CD8-positive, alpha-beta memory T cell (primary cell): ENCODE measurements at places on chromosomes 4 and X.

DNA sequence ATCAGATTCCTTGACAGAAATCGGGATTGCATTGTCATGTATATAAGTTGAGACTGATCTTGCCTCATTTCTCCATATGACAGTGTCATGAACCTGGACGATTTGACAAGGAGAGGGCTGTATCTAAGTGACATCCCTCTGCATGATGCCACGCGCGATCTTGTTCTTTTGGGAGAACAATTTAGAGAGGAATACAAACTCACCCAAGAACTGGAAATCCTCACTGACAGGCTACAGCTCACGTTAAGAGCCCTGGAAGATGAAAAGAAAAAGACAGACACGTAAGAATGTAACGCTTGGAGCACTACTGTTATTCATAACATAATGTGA, 40.9 kb downstream of the GUCY1B1 start:
- DNase-seq: no peak

- DNase-seq: no peak
These were observed 307.4 kb upstream of the SMIM31 start for GRCh38 chr4:164446516-164446915.

DNA sequence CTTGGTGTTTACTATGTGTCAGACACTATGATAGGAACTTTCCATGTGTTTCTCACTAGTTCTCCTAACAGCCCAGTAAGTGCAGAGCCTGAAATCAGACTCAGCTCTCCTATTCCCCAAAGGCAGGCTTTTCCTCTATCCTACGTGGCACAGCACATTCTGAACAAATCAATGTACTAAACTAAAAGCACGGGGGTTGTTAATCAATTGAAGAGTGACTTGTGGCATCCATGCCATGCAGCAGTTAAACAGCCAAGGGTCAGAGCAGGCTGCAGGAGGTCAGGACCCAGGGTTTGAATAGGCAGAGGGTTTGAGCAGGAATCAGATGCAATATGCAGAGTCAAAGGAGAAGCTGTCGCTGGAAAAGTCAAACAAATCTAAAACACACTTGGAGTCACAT, 289.7 kb upstream of the LDB2 start:
- no peak for DNase-seq

GRCh38 chrX:94751611-94752010, 1077.6 kb downstream of the FAM133A start:
- DNase-seq: no peak

DNA sequence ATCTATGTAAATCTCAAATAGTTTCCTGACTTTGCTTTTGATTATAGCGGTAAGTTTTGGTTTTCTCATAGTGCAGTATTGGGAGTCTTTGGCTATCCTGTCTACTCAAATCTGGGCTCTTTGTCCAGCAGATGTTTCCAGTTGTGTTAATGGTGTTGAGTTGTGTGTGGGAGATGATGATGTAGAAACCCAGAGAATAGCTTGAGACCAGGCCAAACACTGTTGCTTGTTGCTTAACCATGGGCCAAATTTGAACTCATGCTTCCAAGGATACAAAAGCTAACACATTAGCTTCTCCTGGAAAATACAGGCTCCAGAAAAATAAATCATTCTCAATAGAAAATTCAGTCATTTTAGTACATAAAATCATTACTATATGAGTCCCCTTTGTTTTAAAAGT, 82.6 kb upstream of the GYPA start:
- no peak for DNase-seq

- no peak for DNase-seq
These were observed 6.0 kb downstream of the RBPJ start for GRCh38 chr4:26326791-26327190.

DNA sequence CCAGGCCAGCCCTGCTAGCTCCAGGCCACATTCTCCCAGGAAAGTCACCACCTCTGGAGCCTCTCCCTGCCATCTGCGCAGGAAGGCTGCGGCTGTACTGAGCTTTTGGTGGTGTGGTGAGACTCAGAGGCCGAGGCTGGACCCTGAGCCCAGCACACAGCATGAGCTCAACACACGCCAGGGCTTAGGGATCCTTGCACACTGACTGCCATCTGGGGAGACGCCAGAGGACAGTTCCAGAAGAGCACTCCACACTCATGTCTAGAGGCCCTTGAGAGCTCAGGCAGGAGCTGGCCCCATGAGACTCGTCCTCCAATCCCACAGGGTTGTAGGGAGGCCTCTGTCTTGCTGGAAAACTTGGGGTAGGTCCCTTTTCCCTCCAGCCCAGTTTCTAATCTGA, 40.6 kb downstream of the ABLIM2 start:
- DNase-seq: no peak

GRCh38 chr4:29037501-29037900, 1682.7 kb upstream of the PCDH7 start:
- no peak for DNase-seq

- DNase-seq: no peak
These were observed 26.7 kb downstream of the FGFR3 start for GRCh38 chr4:1819816-1820215.

GRCh38 chr4:41369680-41370079, 113.0 kb downstream of the UCHL1 start:
- no peak for DNase-seq

- no peak for DNase-seq
These were observed 2.5 kb upstream of the HTRA3 start for GRCh38 chr4:8267077-8267476.

DNA sequence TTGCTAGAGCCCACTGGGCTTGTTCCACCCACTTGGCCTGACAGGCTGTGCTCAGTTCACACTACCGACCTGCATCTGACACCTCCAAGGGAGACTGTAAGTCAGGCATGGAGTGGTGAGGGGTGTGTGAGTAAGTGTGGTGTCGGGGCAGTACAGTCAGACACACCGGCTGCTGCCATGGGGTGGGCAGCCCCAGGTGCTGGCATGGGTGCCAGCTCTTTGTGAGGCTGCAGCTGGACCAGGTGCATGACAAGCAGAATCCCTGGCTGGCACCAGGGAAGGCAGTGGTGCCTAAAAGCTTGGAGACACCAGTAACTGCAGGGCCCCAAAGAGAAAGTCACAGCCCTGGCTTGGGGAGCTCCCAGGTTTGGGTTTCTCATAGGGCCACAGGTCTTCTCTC, 665.0 kb downstream of the SH3BGRL start:
- no peak for DNase-seq

DNA sequence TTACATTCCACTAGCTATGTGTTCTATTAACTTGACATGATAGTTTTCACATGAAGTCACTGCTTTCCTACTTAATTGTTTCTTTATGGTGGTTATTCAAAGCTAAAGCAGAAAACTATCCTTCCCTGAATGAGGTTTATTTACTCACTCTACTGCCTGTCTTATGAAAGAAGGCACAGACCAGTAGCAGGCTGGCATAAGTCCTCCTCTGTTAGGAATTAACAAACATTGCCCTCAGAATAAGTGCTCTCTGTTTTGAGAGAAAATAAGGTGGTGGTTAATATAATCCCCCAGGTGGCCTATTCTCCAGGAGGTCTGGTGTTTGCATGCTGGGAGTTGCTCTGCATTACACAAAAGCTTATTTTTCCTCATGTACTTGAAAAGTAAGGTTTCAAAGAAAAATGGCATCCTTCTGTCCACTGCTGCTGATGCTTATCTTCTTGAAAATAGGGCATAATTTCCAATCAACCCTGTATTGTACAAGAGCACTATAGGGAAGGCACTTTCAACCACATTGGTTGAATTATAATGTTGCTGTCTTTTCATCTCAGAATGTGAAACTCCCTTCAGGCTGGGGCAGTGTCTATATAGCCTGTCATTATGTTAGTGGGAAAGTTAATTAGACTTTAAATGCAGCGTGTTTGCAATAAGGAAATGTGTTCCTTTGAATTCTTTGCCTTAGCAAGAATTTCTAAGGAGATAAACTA, 119.7 kb upstream of the TBC1D9 start:
- no peak for DNase-seq

GRCh38 chrX:15564981-15565579, 35.7 kb downstream of the ACE2 start:
- no peak for DNase-seq

- no peak for DNase-seq
These were observed 42.1 kb upstream of the MAGEA4 start for GRCh38 chrX:151870602-151871001.

DNA sequence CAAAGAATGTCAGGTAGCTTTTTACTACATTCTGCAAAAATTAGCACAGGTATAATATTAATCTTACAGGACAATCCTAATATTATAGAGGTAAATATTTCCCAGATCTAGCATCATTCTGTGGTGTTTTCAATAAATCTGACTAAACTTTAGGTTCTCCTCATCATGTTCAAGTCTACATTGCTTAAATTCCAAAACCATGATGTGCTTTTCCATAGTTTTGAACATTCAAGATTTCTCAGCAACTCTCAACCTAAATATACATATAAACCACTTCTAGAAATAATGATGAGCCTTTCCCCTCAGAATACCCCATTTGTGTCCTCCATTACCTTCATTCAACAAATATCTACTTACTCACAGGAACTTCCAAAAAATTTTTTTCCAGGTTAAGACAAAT, 23.1 kb downstream of the EIF4E start:
- DNase-seq: no peak

DNA sequence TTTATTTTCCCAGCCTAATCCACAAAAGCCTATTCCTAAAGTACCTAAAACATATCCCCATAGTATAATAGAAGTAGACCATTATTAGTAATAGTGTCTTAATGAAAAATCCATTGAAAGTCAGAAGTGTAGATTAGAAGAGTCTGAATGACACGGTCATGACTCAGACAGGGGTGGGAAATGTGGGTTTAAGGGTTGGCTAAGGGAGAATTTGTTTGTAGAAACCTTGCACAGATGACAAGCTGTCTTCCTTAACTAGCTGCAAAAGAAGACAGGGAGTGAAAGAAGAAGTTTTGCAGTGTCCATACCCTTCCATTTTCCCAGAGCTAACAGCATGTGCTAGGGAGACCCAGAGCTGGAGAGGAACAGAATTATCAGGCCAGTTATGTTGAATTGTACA, 242.7 kb upstream of the ETNPPL start:
- DNase-seq: no peak

GRCh38 chrX:131818297-131818936, 204.7 kb upstream of the STK26 start:
- no peak for DNase-seq

- DNase-seq: no peak
These were observed 232.5 kb upstream of the NDST3 start for GRCh38 chr4:117801756-117802155.

- DNase-seq: no peak
These were observed 105.2 kb downstream of the RTL5 start for GRCh38 chrX:72026341-72027023.

GRCh38 chrX:86930419-86930818, 587.2 kb upstream of the KLHL4 start:
- DNase-seq: no peak

DNA sequence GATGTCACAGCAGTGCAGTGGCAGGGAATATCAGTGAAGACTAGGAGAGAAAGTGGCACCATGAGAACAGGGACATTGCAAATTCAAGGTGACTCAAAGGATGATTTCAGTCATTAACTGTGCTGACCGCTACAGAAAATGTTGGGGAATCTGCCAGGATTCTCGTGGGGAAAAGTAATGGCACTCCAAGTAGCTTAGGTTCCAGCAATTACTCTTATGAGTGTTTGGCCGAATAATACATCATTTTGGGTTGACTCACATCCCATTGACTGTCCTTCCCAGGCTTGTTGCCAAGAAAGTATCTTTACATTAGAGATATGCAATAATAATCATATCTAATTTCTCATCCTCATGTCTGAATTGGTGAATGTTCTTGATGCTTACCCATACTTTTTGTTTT, 1411.1 kb upstream of the PCDH7 start:
- DNase-seq: no peak

DNA sequence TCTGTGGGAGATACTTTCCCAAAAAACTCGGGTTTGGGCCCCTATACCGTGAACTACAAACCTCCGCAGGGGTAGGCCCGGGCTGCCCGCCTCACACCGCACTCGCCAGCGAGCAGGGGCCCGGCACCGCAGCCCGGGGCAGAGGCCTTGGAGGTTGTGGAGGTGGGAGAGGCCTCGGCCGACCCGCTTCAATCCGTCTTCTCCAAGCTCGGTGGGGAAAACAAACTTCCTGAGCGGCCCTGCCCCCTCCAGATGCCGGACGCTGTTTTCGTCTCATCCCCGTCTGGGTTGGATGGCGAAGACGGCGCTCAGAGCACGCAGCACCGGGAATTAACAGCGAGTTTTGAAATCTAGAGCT, 442 bp upstream of the MCUB start:
- no peak for DNase-seq

DNA sequence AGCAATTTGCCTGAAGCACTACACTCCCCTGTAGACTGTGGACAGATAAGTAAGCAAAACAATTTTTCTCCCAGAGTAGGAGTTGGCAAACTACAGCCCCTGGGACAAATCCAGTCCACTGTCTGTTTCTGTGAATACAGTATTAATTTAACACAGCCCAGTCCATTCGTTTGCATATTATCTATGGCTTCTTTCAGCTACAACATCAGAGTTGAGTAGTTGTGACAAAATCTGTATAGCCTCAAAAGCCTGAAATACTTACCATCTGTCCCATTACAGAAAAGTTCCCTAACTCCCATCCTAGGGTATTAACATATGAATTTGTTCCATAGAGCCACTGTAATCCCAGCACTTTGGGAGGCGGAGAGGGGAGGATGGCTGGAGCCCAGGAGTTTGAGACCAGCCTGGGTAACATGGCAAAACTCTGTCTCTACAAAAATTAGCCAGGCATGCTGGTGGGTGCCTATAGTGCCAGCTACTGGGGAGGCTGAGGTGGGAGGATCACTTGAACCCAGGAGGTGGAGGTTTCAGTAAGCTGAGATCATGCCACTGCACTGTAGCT, 53.0 kb downstream of the AMELX start:
- no peak for DNase-seq

GRCh38 chrX:78650906-78651437, 8.2 kb downstream of the RTL3 start:
- no peak for DNase-seq

- no peak for DNase-seq
These were observed 126.8 kb upstream of the ENPP6 start for GRCh38 chr4:184344435-184344834.

- DNase-seq: no peak
These were observed 50.8 kb upstream of the ADGRL3 start for GRCh38 chr4:61149278-61149677.

DNA sequence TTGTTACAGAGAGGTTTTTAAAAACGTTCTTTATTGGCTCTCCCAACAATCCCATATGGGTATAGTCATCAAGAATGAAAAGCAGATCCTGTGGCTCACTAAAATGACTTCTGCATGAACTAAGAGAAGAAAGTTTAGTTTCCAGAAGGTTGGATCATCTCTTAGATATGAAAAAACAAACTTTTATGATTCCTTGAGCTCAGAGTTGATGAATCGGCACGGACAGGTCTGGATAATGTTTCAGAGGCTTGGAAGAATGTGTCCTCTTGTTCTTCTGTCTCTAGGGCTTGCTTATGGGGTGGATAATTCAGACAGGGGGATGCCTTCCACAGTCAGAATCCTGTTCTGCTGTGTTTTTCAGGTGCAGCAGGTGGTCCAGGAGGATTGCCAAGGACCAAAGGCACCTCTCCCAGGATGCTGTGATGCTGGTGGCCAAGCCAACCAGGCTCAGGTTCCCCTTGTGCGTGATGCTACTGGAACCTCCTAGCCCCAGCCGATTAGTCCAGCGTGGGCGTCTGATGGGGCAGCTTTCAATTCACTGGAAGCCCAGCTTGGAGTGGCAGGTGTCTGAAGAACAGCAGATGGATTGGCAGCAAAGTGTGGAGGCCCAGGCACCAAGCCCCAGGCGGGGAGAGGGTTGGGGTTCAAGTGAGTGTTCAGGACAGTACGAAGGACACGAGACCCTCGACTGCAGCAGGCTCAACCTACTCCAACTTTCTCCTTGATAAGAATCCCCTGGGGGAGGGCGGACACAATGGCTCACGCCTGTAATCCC, 30.3 kb downstream of the CCKAR start:
- no peak for DNase-seq

- DNase-seq: no peak
These were observed 4.5 kb upstream of the DCAF12L1 start for GRCh38 chrX:126557151-126557550.
